Hematopoietic multipotent progenitor cell treated with erythropoietin and hydrocortisone succinate and interleukin-3 and kit ligand, for 8 days (in vitro differentiated cells): ENCODE measurements at places on chromosomes 12 and 14.
A peak's percentile ranks its signal among the peaks of the same experiment; 100 is the strongest.

DNA sequence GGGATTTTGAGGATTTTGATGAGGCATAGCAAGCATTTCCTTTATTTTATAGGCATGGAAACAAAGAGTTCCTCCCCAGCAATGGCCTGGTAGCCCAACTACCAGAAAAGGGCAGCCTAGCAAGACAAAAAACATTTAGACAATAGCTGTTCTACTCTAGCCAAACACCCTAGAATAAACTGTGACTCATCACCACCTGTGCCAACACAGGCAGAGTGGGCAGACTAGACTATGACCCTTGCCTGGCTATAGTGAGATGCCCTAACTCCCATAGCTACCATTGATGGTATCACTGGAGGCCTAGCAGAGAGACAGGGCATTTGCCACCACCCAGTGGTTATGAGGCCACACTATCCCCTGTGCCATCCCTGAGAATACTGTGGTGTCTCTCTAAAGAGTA, 15.5 kb upstream of the CCER1 start:
- no peak for DNase-seq

- no peak for DNase-seq
These were observed 833.1 kb upstream of the SEL1L start for GRCh38 chr14:82366803-82367202.

DNA sequence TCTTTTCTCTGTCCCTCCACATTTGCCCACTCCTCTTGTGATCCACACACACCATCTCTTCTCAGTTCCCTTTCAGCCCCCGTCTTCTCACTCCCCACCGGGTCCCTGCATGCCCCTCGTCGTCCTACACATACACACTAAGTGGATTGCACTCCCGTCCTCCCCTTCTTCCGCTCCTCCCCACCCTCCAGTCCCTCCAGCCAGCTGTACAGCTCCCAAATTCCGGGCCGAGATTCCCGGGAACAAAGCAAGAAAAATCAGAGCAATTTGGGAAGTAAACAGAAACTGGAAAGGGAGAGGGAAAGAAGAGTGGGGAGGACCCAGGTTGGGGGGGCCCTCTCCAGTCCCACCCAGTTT, 282 bp upstream of the IGFBP6 start:
- DNase-seq: no peak

DNA sequence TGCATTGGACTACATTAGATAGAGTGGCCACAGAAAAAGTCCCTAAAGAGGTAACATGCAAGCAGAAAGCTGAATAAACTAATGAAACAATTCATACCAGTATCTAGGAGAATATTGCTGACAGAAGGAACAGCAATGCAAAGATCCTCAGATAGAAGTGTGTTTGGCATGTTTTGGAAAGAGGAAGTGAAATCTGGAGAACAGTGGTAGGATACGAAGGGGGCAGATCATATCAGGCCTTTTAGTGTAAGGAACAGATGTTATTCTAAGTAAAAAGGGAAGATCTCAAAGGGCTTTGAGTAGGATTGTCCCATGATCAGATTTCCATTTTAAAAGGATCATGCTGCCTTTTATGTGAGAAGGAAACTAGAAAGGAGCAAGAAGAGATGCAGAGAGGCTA, 342.9 kb downstream of the PAWR start:
- DNase-seq: no peak

GRCh38 chr12:62882140-62882539, 52.8 kb downstream of the PPM1H start:
- no peak for DNase-seq

- DNase-seq: no peak
These were observed 157.8 kb downstream of the RBM19 start for GRCh38 chr12:113808095-113808951.

DNA sequence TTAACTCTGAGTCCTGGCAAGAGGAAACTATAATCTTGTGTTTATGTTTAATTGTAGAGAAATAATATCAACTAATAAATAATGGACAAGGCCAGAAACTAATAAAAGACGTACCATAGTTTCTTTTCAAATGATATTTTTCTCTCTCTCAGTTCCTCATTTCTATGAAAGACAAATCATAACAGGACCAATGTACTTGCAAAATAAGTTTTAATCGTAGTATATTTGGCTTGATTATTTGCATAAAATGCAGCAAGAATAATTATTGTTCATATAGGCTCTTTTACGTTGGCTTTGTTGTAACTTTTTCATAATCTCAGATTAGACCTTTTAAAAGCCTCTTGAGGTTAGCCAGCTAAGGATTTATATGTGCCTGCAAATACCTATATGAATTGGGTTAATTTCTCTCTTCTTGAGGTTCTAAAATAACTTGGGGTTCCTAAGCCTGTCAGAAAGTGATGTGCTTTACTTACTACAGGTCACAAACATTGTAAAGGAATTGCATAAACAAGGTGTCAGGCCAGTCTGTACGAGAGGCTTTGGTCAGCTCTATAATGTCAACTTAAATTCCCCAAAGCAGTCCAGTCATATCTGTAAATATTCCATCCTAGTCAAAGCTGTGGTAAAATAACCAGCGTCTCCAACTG, 152.8 kb upstream of the PTPRQ start:
- no peak for DNase-seq

DNA sequence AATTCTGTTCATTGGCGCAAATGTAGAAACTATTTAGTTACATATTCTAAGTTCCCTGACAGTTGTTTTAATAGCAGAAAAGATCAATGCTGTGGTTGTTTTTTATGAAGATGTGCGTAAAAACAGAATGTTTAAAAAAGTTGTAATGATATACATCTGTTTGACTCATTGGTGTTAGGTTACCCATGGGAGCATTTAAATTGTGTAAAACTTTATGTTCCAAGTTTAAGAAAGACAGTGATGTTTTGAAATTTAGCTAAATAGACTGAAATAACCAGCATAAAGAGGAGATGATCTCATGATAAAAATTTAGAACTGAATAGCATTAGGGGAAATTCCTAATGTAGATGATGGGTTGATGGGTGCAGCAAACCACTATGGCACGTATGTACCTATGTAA, 3.6 kb downstream of the PELI2 start:
- DNase-seq: no peak

DNA sequence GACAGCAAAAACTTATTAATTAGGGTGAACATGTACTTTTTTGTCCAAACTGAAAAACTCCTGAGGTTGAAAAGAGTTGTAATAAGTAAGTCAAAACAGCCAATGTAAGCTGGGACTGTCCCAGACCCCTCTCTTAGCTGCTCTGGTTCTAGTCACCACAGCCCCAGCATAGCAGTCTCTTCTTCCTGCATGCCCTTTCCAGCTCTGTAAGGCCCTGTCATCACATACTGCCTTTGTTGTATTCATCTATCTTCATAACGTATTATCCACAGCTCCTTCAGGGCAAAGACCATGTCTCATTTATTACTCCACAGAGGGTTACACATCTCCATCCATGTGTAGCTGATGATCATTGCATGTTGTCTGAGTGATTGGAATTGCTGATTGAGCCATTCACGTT, 56.5 kb downstream of the UTP20 start:
- no peak for DNase-seq

GRCh38 chr12:54306925-54307741, 6.3 kb upstream of the NFE2 start:
- peak; percentile 100 for DNase-seq

- no peak for DNase-seq
These were observed 50.9 kb downstream of the AP5M1 start for GRCh38 chr14:57319636-57320192.

GRCh38 chr14:80468331-80469122, 257.2 kb upstream of the DIO2 start:
- no peak for DNase-seq

GRCh38 chr12:109716512-109717389, 3.1 kb downstream of the FAM222A start:
- no peak for DNase-seq

GRCh38 chr14:83133981-83134645, 1600.5 kb upstream of the SEL1L start:
- no peak for DNase-seq

- DNase-seq: no peak
These were observed 229.9 kb downstream of the EFCAB11 start for GRCh38 chr14:89724628-89724960.

- peak; percentile 6 for DNase-seq
These were observed 122.2 kb downstream of the DAAM1 start for GRCh38 chr14:59310633-59311032.
